ENCODE measurements at places on chromosomes 3 and 15.

- DNase-seq, result peak; percentile 94
These were observed 108.0 kb downstream of the CMSS1 start for GRCh38 chr3:99925584-99926230.

- DNase-seq, result no peak
These were observed 33.7 kb downstream of the RTP4 start for GRCh38 chr3:187401856-187402255.

DNA sequence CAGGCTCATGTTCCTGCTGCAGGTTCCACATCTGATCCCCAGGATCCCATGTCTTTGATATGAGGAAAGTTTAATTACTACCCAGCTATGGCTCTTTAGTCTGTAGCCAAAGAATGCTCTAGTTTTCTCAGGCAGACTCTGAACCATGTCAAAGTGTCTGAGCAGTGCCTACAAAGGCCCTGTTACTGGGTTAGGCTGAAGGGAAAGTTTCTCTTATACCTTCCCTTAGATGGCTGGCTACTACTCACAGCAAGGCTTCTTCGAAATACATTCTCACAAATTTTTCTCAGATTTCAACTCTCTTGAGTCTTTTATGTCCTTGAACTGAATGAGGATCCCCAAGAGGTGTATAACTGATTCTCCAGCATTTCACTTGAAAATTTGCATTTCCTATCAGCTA is 102.4 kb downstream of the NR1D2 start:
- no peak for DNase-seq

DNA sequence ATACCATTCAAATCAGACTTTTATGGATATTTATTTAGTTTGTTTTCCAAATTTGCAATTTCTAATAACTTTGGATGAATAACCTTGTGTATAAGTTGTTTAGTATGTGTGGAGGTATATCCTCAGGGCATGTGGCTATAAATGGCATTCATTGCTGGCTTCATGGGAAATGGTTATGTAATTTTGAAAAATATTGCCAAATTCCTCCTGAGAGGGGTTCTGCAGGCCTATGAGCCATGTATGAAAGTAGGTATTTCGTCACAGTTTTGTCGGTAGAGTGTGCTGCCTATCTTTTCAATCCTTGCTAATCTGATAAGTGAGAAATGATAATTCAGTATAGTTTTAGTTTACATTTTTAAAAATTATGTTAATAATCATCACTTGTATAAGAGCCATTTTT is 256.4 kb upstream of the ZNF385D start:
- peak; percentile 15 for DNase-seq

All from EL (cell line).